Fibroblast of villous mesenchyme (primary cell): ENCODE measurements at places on chromosomes 6 and 20. TPM values are rescaled to one million over a fixed set of nuclear protein-coding genes. Genes with fewer than 3 reads are reported as not detected.
A peak's percentile ranks its signal among the peaks of the same experiment; 100 is the strongest.

- DNase-seq, result no peak
These were observed 122.2 kb downstream of the JPH2 start for GRCh38 chr20:44064501-44065400.

SLC22A2 gene
- total RNA-seq, result under 0.01 TPM in 2 replicates

GRCh38 chr20:57048027-57048869, 218.2 kb downstream of the BMP7 start:
- DNase-seq, result peak; percentile 75

NKAIN2 gene
- total RNA-seq, result not detected in 2 replicates

- DNase-seq, result no peak
These were observed 375.7 kb downstream of the TENT5A start for GRCh38 chr6:81376745-81377144.

DNA sequence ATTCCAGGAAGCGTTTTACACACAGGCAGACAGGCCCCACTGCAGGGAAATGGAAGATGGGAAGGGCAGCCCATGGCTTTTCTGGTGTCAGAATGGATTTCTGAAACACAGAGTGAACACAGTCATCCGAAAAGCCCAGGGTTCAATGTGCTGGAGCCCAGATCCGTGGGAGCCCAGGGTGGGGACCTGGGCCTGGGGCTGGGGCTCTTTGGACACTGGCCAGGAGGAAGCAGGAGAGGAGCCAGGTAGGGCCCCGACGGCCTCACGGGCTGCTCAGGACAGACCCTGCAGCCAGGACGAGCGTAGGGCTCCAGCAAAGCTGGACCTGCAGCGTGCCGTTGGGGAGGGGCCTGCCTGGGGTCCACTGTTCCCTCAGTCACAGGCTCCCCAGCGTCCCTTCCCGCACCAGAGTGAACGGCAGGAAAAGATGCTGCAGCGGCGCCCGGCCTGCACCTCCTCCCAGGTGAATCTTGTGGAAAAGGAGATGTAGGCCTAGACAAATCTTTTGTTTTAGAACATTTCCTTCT, 24.3 kb upstream of the LSM14B start:
- no peak for DNase-seq
